ENCODE measurements at places on chromosomes 6 and 20.

DNA sequence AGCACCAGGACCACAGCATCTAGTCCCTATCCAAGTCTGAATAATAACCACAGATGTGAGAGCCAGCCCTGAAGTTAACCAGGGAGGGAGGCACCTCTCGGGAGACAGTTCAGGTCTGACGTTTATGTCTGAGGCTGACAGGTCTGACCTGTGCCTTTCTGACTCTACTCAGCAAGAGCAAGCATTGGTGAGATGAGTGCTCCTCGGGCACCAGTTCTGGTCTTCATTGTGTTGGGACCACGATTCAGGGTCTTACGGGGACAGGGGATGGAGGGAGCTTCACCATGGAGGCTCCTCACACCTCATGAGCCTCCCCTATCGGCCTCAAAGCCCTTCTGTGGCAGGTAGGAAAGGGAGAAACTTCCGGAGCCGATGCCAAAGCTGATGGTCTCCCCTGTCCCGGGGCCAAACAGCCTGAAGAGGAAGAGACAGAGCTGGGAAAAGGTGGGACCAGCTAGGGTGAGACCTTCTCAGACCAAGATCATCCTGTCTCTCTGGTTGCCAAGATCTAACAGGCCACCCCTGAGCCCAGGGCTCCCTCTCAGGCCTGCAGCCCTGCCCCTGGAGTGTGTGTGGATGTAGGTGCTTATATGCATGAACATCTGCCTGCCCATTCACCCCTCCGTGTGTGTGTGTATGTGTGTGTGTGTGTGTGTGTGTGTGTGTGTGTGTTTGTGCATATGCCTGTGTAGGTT, 170.5 kb downstream of the VEGFA start:
- DNase-seq = no peak

DNA sequence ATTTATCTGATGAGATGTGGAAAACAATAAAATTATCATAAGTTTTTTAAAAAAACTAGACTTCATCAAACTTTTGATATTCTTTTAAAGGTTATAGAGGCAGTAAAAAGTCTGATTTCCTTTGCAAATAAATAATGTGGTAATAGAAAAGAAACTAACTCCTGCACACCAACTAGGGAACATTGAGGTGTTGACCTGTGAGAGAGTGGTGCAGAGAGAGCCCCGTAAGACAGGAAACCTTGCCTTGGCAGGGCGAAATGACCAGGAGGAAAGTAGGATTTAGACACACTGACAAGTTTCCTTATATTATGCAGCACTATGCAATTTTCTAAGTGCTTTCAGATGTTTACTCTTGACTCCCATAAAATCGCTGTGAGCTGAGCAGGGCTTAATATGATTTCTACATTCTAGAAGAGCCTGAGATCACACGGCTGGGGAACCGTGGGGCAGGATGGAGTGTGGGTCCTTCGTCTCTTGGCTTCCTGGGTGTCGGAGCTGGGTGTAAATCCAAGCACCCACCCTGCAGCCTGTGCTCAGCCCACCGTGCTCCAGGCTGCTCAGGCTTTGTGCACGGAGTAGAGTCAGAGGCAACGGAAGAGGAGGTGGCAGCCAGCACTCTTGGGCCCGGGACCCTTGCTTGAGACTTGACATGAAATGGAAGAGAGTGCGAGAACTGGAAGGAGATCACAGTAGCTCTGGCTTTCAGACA, 61.3 kb upstream of the FOXQ1 start:
- DNase-seq = no peak

DNA sequence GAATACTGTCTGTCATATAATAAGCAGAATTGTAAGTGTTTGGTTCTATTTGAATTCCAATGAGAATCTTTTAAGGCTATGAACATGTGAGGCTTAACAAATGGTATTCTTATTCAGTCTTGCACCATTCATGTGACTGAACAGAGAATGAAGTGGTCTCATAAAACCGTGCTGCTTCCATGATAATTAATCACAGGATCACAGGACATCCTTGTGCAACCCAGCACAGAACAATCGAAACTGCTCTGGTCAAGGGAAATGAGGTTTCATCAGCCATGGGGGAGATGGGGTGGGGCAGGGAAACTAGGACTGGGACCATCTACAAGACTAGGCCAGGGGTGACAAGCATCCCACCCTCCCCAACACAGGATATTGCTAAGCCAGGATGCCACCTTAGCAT, 6.0 kb downstream of the PPIL6 start:
- DNase-seq = no peak

DNA sequence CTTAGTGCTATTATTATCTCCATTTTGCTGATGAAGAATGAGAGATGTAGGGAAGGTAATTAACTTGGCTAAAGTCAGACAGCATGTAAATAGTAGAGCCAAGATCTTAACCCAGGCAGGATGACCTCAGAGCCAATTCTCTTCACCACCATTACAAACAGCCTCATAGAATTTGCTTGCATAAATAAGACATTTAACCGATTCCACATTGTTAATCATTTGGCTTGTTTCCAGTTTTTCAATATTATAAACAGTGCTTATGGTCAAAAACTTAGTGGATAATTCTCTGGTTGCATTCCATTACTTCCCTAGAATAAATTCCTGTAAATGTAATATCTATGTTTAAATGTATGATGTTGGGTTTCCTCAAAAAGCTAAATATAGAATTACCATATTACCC, 19.1 kb upstream of the PRDM1 start:
- DNase-seq = no peak

DNA sequence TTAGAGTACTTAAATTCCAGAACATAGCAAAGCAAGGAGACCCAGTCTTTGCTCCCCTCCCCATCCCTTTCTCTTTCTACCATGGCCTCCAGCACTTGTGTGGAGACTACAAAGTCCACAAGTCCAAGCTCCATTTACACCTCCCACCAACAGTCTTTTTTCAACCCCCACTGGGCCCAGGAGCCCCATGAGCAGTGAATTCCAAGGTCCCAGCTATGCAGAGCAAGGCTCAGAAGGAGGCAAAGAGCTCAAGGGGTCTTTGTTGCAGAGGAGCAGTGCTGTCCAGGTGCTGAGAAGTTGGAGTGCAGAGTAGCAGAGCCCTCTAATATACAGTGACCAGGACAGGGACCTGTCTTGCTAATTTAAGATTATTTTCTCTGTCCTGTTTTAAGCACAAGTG, 9.0 kb downstream of the PAK5 start:
- DNase-seq = no peak

- DNase-seq = no peak
Measured at GRCh38 chr6:169618526-169619490, 83.0 kb downstream of the WDR27 start.

Data from NCI-H1436 treated with DMSO at 0.1 percent for 48 hours (cell line).